ENCODE measurements at places on chromosomes 3 and 15.

DNA sequence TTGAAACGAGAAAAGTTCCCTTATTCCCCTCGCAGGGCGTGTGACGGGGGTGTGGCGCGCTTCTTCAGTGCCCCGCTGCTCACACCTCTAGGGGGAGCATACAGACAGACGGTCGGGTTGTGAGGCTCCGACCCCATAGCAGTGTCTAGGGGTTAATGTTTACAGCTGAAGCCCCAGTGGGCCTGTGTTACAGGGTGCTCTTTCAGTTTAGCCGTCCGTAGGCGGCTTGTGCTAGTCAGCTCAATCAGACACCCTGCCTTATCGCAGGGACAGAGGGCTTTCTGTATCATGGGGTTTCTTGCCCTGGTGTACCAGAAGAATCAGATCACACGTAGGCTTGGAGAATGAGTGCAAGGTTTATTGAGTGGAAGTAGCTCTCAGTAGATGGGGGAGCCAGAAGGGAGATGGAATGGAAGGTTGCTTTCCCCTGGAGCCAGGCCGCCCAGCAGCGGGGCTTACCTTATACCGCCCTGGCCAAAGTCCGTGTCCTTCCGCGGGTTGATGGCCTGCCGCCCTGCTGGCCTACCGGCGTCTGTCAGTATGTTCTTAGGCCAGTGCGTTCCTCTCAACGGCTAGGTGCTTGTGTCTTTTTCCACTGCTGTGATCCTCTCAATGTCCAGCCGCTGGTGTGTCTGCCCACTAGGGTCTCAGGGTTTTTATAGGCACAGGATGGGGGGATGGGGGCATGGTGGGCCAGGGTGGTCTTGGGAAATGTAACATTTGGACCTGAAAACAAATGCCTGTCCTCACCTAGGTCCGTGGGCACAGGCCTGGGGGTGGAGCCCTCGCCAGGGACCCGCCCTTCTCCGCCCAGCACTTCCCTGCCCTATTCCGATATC, 32.2 kb upstream of the ACP3 start:
- no peak for DNase-seq

DNA sequence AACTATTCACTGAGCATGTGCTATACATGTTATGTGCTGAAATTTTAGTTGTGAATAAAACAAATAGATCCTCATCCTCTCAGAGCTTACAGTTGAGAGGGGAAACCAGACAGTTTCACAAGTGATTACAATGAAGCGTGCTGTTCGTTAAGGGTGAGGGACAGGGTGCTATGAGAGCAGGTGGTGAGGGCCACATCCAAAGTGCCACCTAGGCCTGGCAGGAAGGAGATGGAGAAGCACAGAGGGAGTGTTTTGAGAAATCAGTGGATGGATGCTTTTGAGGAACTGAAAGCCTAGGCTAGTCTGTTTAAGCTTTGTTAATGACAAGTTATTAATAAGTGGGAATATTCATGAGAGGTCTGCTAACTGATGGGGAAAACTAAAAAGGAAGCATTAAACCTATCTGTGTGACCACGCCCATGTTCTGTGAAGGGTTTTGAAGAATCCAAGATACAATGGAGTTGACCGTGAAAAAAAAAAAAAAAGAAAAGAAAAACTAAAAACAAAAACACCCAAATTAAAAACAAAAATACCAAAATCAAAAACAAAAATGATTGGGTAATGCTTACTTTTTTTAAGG, 7.3 kb downstream of the MCTP2 start:
- no peak for DNase-seq

DNA sequence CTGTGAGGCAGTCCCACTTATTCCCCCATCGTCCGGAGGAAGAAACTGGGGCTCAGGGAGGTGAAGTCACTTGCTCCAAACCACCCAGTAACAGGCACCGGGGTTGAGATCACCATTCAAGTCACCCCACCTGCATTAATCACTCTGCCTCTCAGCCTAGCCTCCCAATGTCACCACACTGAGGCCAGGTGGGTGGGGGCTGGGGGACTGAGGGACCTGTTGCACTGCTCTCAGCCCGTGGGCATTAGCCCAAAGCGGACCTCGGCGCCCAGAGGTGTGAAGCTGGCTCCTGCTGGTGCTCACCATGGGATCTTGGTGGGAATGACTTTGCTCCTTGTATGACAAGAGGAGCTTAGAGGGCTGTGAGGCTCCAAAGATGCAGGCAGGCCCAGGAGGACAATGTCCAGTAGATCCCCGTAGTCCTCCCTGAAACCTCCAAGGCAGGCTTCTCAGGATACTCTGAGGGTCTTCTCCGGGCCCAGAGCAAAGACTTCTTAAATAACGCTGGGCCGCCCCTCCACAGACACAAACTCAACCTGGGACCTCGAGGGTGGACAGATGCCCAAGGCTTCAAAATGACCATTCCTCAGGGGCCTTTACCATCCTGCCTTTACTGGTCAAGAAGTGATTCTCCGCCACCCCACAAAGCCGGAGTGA, 1.7 kb downstream of the NT5DC2 start:
- DNase-seq, result no peak

GRCh38 chr15:33067456-33067855, 127.1 kb downstream of the FMN1 start:
- no peak for DNase-seq

DNA sequence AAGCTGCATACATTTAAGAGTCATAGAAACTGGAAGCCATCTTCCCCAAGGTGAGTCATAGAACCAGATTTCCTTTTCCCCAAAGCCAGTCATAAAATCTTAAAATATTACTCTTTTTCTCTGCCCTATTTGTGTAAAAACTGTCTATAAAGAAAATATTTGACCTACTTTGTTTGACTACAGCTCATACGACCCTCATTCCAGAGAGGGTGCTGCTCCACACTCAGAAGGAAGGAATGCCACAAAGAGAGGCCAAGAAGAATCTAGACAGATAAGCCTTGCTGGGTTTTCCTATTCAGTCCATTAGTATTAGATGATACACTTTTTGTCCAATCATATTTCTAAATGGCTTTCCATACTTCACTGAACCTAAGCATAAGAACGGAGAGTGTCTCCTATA, 671.6 kb upstream of the SGO1 start:
- DNase-seq, result no peak

DNA sequence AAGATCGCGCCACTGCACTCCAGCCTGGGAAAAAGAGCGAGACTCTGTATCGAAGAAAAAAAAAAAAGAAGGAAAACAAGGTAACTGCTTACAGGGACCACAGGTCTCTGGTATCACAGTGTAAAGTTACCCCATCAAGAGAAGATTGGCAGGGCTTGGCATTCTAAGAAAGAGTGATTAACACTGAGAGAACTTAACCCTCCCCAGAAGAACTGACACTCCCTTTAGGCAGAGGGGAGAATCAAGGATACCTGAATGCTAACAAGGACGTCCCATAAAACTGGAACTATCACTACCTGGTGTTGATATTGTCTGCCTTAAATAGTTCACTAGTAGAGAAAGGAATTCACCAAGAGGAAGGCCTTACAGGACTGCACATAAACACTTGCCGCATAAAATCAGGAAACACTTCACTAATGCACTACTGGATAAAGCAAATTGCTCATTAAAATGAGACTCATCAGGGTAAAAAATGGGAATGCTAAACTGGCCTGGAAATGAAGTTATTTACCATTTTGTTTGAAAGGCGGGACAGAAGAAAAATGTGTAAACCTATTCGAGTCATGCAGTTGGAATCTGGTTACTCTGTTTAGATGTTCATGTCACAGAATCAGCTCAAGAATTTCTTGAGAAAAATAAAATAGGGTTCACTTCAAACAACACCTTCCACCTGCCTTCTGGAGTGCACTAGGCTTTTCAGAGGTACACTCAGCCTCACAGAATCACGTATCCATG, 121.6 kb downstream of the FOXP1 start:
- no peak for DNase-seq

GRCh38 chr3:171373711-171374110, 86.5 kb downstream of the TNIK start:
- DNase-seq, result no peak

DNA sequence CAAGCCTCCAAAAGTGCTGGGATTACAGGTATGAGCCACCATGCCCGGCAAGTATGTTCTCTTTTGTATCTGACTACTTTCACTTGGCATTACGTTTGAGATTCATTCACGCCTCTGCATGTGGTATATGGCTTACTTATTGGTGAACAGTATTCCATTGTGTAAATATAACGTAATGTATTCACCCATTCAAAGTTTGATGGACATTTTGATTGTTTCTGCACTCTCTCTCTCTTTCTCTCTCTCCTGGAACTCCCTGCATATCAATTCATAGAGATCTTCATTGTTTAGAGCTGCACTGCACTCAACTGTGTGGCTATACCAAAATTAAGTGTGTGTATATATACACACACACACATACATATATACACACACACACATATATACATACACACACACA, 30.4 kb downstream of the SPPL2A start:
- no peak for DNase-seq

GRCh38 chr15:28953573-28954195, 67.9 kb downstream of the APBA2 start:
- DNase-seq, result no peak

DNA sequence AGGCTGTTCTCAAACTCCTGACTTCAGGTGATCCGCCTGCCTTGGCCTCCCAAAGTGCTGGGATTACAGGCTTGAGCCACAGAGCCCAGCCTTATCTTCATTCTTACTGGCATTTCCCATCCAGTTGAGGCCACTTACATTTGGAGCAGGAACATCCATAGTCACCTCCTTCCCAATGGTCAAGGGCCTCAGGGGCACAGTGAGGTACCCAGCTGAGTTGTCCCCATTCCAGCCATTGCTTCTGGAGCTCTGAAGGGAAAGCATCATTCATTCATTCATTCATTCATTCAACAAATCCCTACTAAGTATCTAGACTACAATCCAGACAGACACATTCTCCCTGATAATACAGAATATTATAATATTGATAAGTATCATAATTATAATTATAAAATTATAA, 12.2 kb downstream of the PLA2G4D start:
- DNase-seq, result no peak

GRCh38 chr3:146342989-146343388, 92.1 kb upstream of the PLSCR4 start:
- no peak for DNase-seq

GRCh38 chr3:120174811-120175539, 80.7 kb upstream of the GSK3B start:
- no peak for DNase-seq

GRCh38 chr15:58465866-58466517, 34.2 kb downstream of the LIPC start:
- DNase-seq, result no peak

DNA sequence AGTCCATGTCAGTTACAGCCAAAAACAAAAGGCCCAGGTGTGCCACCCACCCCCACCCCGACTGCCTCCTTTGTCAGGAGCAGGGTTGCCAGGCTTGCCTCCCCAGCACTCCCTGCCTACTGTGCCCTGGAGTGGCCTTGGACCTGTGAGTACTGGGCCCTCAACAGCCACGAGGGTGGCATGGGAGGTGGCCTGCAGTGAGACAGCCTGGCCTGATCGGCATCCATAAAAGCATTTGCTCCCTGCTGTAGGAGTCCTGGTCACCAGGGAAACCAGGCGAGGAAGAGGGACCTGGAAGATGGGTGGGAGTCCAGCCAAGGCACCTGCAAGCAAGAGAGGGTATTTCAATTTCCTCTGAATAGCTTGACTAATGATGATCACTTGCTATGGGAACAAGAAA, 56.4 kb upstream of the KCNMB2 start:
- DNase-seq, result no peak

GRCh38 chr3:70273492-70273891, 38.9 kb downstream of the MDFIC2 start:
- no peak for DNase-seq

DNA sequence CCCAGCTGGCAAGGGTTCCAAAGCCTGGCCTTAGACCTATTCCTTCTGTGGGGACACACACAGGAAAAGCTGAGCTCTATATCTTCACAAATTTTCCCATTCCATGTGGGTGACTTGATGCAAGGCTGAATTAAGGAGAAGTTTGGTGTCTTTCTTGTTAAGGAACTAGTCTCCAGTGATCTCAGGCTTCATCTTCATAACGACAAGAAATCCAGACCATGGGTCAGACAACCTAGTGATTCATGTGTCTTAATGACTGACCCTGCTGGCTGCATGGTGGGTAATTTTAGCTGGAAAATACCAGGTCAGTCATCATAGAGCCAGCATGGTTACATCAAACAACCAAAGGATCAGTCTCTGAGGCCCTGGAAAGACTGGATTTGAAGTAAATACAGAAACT, 112.7 kb upstream of the SLC4A7 start:
- DNase-seq, result no peak

GRCh38 chr3:64993781-64994180, 306.0 kb upstream of the ADAMTS9 start:
- DNase-seq, result no peak

DNA sequence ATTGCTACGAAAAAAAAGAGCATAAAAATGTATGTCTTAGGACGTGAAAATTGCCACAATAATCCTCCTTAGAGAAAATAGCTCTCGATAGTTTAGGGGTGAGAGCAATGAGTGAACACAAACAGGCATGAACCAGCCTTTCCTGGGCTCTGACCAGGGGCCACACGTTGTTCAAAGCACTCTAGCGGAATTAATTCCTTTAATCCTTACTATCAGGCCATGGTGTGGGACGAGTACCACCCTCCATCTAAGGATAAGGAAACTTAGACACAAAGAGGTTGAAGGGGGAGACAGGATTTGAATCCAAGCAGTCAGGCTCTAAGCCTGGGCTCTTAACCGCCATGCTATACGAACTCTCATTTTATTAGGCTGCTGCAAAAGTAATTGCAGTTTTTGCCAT, 81.9 kb upstream of the CACNA2D3 start:
- no peak for DNase-seq

- DNase-seq, result no peak
Measured at GRCh38 chr3:174398761-174399160, 460.4 kb upstream of the NAALADL2 start.

GRCh38 chr3:195352895-195353488, 82.0 kb upstream of the XXYLT1 start:
- DNase-seq, result no peak

DNA sequence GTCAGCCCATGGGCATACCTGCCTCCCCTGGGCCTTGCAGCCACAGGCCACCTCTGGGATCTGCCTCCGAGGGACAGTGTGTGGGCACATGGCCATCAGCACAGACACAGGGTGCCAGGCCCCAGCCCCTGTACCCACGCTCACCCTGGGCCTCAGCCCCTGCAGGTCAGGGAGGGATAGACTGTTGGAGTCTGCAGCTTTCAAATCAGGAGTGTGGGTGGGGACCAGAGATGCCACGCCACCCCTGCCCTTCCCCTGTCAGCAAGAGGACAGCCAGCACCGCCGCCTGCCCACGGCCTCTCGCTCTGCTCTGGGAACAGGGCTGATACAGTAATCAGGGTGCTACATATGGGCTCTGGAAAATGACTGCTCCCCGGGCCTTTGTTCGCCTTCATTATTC, 72.7 kb downstream of the DNAJB8 start:
- no peak for DNase-seq

DNA sequence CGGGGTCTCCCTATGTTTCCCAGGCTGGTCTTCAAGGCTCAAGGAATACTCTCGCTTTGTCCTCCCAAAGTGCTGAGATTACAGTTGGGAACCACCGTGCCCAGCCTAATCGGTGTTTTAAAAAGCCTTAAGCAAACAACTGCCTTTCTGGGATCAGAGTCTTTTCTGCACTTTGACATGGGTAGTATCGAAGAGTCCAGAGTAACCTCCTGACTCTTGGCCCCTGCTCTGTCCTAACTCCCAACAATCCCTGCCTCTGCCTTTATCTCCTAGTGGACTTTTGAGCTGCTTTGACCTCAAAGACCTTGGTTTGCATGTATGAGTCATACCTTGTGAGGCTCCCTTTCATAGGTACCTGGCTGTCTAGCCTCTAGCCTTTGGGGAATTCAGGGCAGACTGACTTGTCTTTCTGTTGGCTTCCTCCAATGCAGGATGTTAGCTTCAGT, 21.0 kb upstream of the HACD2 start:
- DNase-seq, result no peak

Measured in SHP77 treated with DMSO at 0.1 percent for 48 hours (cell line).